ENCODE measurements at places on chromosomes 11 and 22.

DNA sequence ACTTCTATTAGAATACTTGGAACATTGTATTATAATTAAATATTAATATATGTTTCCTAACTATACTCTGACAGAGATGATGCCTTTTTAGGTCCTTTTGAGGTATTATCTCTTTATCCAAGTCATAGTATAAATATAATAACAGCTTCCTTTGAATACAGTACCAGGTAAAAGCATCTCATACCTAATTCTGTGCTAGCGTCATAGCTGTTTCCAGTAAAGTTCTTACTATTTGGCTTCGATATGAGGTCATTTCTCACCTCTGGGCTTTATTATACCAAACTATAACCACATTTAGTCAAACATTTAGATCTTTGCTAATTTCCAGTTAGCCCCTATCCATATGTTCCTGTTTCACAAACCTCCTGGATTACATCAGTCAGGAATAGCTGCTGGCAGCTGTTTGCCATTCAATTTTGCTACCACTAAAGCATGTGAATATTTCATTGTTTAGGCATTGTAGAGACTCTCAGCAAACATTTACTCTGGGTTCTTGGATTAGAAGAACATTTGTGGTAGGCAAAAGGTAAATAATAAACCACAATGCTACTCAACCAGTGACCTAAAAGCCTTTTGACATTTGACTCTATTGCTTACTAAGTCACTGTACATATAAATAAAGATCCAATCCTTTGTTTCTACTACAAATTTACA is 255.1 kb downstream of the TTC28 start:
- DNase-seq: peak; percentile 15

DNA sequence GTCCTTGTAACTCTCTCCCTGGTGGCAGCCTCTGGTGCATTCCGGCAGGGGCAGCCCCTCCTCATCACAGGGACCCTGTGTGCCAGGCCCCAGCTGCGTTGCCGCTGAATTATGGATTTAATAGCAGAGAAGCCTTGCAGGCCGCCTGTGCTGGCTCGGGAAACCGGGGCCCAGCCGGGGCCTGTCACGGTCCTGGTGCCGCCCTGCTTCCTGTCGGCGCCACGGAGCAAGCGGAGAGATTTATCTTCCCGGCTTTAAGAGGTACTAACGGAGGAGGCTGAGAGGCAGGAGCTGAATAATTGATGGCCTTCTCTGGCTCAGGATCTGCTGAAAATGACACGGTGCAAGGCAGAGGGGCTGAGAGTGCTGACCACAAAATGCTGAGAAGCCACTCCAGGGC is 54.0 kb upstream of the CCDC188 start:
- no peak for DNase-seq

GRCh38 chr11:121841487-121842191 is 274.4 kb downstream of the BLID start:
- no peak for DNase-seq

DNA sequence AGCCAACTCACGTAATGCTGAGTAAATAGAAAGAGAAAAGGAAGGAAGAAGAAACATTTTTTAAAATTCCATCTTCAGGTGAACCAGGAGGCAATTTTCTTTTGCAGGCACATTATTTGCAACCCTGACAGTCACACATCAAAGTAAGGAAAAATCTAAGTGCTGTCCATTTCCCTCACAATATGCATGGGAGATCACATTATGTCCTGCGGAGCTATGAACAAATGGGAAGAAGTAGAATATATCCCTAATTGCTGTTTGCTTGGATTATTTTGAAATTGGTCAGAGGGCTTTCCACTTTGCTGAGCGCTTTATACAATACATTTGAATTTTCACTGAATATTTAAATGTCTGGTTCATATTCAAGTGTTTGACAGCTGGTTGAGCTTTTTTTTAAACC is 133.8 kb upstream of the API5 start:
- no peak for DNase-seq

GRCh38 chr22:42848941-42849550 is 8.0 kb downstream of the ARFGAP3 start:
- DNase-seq: no peak

DNA sequence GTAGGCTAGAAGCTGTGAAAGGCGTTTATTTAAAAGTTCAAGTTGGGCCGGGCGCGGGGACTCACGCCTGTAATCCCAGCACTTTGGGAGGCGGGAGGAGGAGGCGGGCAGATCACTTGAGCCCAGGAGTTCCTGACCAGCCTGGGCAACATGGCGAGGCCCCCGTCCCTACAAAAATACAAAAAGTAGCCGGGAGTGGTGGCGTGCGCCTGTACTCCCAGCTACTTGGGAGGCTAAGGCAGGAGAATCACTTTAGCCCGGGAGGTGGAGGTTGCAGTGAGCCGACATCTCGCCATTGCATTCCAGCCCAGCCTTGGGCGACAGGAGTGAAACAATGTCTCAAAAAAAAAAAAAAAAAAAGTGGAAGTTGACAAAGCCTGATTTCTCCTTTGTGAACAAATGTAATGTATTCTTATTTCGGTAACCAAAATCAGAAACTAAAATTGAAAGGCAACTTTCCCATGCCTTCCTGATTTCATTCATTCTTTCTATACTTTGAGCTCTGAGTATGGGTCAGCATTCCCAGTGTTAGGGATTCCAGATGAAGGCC is 825 bp downstream of the PTPMT1 start:
- DNase-seq: no peak

GRCh38 chr11:18229501-18229900 is 7.1 kb downstream of the SAA4 start:
- no peak for DNase-seq

DNA sequence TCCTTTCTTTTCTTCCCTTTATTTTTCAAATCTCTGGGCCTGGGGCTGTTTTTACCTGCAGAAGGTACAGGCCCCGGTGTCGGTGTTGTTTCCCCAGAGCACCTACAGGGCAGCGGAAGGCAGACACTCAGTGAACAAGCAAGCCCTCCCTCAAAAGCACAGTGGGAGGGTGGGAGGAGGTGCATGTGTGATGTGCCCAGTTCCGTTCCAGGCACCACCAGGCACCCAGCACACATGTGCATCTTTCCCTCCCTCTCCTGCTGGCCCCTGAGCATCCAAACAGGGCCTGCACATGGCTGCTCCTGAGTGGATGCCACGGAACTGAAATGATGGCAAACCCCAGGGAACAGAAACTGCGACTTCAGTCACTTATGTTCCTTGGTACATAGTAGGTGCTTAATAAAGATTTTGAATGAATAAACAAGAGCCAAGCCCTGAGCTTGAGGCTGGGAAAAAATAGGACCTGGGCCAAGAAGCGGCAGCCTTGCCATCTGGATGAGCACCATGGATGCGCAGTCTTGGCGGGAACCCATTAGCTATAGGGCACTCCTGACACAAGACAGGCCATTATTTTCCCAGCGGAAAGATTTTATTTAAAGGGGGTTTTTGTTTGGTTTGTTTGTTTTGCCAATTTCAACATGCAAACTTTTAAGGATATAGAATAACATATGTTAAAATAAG is 47.8 kb downstream of the ARRB1 start:
- peak; percentile 89 for DNase-seq

DNA sequence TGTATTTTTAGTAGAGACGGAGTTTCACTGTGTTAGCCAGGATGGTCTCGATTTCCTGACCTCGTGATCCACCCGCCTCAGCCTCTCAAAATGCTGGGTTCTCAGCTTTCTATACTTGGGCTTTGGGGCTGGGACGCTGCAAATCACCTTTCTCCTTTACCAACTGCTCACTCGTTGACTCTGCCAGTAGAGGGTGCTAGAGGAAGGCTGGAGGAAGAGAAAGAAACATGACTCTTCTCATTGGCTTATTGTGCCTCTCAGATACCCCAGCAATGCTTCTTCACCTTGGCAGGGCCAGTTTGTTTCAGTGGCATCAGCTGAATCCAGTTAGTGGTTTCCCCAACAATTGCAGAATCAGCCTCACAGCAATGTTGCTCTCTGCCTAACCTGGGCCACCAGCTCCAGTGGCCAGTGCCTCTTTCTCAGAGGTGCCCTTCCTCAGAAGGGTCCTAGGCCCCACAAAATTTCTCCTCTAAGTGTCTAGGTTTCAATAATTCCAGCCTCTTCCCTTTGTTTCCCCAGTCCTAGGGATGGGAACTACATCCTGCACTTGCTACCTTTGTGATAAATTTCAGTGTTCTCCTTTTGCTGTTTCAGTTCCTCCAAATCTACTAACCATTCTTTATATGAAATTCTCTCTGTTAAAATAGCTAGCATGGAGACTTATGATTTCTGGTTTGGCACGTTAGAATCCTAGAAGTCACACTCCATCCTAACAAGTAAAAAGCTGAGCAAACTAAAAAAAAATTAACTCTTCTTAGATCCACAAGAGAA is 71.5 kb upstream of the VSTM5 start:
- peak; percentile 71 for DNase-seq

- no peak for DNase-seq
Observed at GRCh38 chr11:36065436-36065835, 121.6 kb downstream of the LDLRAD3 start.

DNA sequence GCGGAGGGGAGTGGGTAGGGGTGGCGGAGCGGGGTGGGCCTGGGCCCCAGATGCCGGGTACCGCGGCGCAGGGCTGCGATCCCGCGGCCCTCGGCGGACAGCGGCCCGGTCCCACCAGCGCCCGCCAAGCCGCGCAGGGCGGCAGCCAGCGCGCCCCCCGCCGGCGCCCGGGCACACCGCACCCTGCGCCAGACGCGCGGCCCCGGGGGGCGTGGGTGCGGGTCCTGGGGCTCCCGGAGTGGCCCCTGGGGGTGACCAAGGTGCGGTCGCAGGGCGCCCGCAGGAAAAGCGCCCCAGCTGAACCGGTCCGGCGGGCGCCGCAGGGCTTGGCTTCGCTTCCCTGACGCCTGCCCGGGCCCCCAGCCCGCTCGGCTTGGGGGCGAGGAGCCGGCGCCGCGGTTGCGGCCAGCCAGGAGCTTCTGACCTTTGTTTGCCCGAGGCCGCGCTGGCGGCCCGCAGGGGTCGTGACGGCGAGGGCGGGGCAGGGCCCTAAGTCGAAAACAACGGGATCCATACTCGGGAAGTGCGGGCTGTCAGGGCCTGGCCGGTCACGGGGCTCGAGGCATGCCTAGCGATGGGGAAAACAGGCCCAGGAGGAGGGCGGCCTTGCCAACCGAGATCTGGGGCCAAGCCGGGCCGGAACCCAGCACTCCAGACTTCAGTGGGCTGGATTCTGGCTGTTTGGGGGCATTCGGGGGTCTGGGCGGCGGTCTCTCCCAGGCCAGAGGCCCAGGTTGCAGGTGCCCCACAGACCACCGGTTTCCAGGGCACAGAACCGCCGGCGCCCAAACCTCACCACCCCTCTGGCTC is 581 bp upstream of the AP5B1 start:
- no peak for DNase-seq

DNA sequence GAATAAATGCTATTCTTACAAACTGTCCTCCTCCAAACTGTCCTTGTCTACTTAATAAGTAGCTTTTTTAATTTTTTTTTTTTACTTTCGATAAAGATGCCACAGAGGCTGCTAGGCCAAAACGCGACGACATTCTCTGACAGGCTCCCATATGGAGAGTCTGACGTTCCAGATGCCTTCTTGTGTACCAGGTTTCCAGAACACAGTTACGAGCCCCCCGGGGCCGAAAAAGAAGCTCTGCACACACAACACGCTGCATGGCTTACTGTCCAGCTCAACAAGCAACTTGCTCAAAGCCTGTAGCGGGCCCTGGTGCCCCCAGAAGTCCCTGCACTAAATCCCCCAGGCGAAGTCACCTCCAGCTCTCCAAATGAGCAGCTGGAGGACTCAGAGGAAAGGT is 39.3 kb downstream of the LARGE1 start:
- no peak for DNase-seq

- DNase-seq: no peak
Observed at GRCh38 chr22:39245130-39246039, 603 bp upstream of the PDGFB start.

DNA sequence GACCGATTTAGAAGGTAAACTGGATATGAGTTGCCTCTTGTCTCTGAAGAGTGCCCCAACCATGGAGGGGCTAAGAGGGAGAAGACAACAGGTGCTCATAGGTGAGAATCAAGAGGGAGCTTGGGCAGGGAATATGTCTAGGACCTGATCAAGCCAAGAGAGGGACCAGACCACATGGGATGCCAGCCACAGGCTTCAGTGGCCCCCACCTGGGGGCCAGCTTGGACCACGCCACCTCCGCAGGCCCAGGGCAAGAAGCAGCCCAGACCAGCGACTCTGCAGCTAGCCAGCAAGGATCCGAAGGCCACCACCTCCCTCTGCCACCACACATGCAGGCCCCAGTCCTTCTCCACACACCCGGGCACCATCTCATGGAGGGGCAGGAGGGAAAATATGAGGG is 92.5 kb upstream of the LDLRAD3 start:
- no peak for DNase-seq

DNA sequence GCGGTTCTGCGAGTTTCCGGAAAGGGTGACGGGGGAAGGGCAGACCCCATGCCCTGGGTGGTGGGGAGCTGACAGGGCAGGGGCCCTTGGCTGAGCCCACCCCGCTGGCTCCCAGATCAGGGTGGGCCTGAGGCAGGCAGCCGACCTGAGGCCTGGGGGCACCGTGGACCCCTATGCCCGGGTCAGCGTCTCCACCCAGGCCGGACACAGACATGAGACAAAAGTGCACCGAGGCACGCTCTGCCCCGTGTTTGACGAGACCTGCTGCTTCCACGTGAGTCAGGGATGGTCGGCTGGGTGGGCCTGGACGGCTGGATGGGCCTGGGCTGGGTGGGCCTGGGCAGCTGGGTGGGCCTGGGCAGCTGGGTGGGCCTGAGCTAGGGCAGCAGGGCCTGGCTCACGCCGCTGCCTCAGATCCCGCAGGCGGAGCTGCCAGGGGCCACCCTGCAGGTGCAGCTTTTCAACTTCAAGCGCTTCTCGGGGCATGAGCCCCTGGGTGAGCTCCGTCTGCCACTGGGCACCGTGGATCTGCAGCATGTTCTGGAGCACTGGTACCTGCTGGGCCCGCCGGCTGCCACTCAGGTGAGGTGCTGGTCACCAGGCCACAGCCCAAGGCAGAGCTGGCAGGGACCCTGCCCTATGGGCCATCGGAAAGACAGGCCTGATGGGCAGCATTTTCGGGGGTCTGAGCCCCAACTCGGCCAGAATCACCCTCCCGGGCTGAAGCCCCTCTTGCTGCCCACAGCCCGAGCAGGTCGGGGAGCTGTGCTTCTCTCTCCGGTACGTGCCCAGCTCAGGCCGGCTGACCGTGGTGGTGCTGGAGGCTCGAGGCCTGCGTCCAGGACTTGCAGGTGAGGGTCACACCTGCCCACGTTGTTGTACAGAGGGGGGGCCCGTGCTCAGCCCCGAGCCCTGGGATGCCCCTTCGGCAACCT is 1.5 kb downstream of the SYT8 start:
- DNase-seq: no peak

- peak; percentile 63 for DNase-seq
Observed at GRCh38 chr22:36856121-36856791, 4.5 kb upstream of the NCF4 start.

DNA sequence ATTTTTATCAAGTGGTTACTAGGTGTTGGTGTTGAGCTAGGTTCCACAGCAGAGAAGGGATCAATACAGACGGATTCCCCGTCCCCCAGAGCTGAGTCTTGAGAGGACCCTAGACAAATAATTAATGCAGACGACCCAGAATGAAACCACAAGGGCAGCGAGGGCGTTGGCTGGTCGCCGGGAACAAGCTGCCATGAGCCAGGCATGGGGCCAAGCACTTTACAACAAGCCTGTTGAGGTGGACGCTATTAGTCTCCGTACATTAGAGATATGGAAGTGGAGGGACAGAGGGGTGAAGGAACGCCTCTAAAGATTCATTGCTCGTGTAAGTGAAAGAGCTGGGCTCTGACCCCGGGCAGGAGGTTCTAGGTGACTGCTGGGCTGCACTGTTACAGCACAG is 77.1 kb upstream of the EIF3D start:
- DNase-seq: no peak

GRCh38 chr11:92793189-92793588 is 176.3 kb upstream of the MTNR1B start:
- DNase-seq: no peak

- no peak for DNase-seq
Observed at GRCh38 chr11:65965986-65966762, 4.6 kb downstream of the SART1 start.

Measured in NCI-H446 (cell line).